ENCODE measurements at places on chromosomes 16 and 17. TPM values are rescaled to one million over a fixed set of nuclear protein-coding genes. Genes with fewer than 3 reads are reported as not detected.

DNA sequence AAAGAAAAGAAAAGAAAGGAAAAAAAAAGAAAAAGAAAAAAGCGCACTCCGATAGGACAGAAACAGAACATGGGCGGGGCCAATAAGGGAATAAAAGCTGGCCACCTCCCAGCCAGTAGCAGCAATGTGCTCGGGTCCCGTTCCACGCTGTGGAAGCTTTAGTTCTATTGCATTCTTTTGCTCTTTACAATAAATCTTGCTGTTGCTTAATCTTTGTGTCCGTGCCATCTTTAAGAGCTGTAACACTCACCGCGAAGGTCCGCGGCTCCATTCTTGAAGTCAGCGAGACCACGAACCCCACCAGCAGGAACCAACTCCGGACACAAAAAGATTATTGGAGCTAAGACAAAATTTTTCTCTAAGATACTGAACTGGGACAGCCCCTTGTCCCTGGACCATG, 3.1 kb upstream of the ARL5C start:
- peaks cover 33% of the 10 kb centered on the region for H3K27me3 ChIP-seq
- peak overlapping the region; percentile 13 for H3K27ac ChIP-seq
- H3K4me3 ChIP-seq, result no peak overlapping the region
- peaks cover 9% of the 10 kb centered on the region for H3K4me1 ChIP-seq
- no peaks in the 10 kb centered on the region for H3K36me3 ChIP-seq

GRCh38 chr16:67803894-67804293, 2.5 kb downstream of the RANBP10 start:
- DNase-seq, result no peak
- peaks cover 13% of the 10 kb centered on the region for H3K4me1 ChIP-seq
- no peaks in the 10 kb centered on the region for H3K27me3 ChIP-seq
- peak overlapping the region; percentile 10 for H3K27ac ChIP-seq

- no peak overlapping the region for H3K27ac ChIP-seq
- no peak overlapping the region for H3K4me3 ChIP-seq
- peaks cover 9% of the 10 kb centered on the region for H3K4me1 ChIP-seq
These were observed 22.9 kb downstream of the ALDH3A2 start for GRCh38 chr17:19671433-19671832.

GRCh38 chr16:88766975-88767374, 18.0 kb downstream of the PIEZO1 start:
- H3K27me3 ChIP-seq, result no peaks in the 10 kb centered on the region
- H3K4me3 ChIP-seq, result no peak overlapping the region
- peaks cover 38% of the 10 kb centered on the region for H3K4me1 ChIP-seq
- H3K36me3 ChIP-seq, result no peaks in the 10 kb centered on the region
- no peak for DNase-seq
- H3K27ac ChIP-seq, result peak overlapping the region; percentile 38

GRCh38 chr17:7191571-7192270, 12.6 kb upstream of the ASGR1 start:
- no peak for DNase-seq
- H3K4me3 ChIP-seq, result no peak overlapping the region
- no peaks in the 10 kb centered on the region for H3K4me1 ChIP-seq
- H3K27ac ChIP-seq, result no peak overlapping the region

GRCh38 chr16:72783716-72784318, 264.1 kb downstream of the ZFHX3 start:
- H3K27me3 ChIP-seq, result no peaks in the 10 kb centered on the region
- peaks cover 11% of the 10 kb centered on the region for H3K36me3 ChIP-seq
- H3K27ac ChIP-seq, result peak overlapping the region; percentile 25

- no peaks in the 10 kb centered on the region for H3K27me3 ChIP-seq
- no peak for DNase-seq
These were observed 8.8 kb upstream of the SUMO2 start for GRCh38 chr17:75191584-75191983.

- no peaks in the 10 kb centered on the region for H3K27me3 ChIP-seq
- H3K27ac ChIP-seq, result no peak overlapping the region
- H3K4me3 ChIP-seq, result no peak overlapping the region
- no peak for DNase-seq
- peaks cover 1% of the 10 kb centered on the region for H3K36me3 ChIP-seq
These were observed 9.1 kb downstream of the MPRIP start for GRCh38 chr17:17051380-17051779.

DNA sequence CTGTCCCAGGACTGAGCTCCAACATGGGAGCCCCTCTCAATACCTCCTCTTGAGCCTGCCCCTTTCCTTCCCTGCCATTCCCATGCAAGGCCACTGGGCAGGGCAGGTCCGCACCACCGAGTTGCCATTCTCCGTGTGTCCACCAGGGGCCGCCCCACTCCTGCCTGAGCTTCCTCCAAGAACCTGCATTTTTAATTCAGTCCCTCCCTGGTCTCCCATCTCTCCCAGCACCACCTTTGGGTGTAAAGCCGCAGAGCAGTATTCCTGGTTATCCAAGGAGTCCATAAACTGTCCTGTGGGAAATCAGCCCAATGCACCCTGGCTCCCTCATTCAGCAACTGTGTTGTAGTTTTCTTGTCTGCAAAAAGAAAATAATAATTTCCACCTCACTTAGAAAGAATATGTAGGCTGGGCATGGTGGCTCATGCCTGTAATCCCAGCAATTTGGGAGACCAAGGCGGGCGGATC, 15.9 kb upstream of the ANKRD40CL start:
- no peak overlapping the region for H3K4me3 ChIP-seq
- H3K36me3 ChIP-seq, result no peaks in the 10 kb centered on the region
- DNase-seq, result peak; percentile 85
- H3K27me3 ChIP-seq, result no peaks in the 10 kb centered on the region
- no peaks in the 10 kb centered on the region for H3K4me1 ChIP-seq

DNA sequence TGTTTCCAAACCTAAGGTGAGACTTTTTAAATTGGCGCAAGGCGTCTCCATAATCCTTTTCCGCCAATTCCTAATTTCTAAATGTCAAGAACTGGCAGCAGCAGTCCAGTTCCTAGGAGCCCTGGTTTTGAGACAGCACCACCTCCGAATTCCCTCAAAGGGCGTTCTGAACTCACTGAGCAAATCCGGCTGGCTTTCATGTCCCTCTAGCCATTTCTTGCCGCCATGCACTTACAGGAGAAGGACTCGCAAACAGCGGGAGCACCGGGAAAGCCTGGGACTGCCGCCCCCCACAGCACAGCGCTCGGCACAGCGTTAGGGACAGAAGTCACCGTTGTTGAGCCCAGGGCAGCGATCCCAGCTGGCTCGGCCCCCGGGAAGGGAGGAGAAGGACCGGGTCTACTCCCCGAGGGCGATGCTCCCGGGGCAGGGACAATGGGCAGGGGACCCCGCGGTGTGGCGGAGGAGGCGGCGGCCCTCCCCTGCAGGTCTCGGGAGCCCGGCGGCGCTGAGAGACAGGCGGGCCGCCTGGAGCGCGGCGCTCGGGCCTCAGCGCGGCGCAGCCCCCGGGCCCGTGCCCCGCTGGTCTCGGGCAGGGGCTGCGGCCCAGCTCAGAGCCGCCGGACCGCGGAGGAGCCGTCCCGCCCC, 545 bp downstream of the ARHGAP17 start:
- peaks cover 3% of the 10 kb centered on the region for H3K36me3 ChIP-seq
- H3K27me3 ChIP-seq, result peaks cover 5% of the 10 kb centered on the region
- H3K4me1 ChIP-seq, result peaks cover 26% of the 10 kb centered on the region
- DNase-seq, result peak; percentile 21
- H3K27ac ChIP-seq, result peak overlapping the region; percentile 99
- H3K4me3 ChIP-seq, result peak overlapping the region; percentile 97

DNA sequence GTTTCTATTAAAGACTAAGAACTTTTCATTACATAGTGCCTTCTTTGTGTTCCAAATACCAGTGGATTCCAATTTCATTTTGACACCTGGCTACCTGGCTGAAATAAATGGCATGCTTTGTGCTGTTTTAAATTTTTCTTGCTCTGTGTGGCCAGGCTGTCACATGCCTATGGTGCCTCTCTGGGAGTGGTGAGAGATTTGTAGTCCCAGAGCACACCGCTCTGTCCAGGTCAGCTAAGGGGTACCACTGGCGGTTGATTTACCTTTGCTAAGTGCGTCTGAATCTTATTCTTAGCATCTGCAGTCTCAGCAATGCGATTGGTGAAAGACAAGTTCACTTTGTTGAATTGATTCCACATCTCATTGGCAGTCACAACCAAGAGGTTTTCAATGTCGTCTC, 29.4 kb downstream of the TEKT3 start:
- H3K4me1 ChIP-seq, result no peaks in the 10 kb centered on the region
- no peaks in the 10 kb centered on the region for H3K27me3 ChIP-seq
- no peak for DNase-seq
- no peaks in the 10 kb centered on the region for H3K36me3 ChIP-seq

GRCh38 chr16:79296491-79296890, 304.0 kb downstream of the MAF start:
- peaks cover 43% of the 10 kb centered on the region for H3K4me1 ChIP-seq
- H3K27me3 ChIP-seq, result no peaks in the 10 kb centered on the region
- H3K36me3 ChIP-seq, result no peaks in the 10 kb centered on the region
- no peak overlapping the region for H3K27ac ChIP-seq
- H3K4me3 ChIP-seq, result no peak overlapping the region

DNA sequence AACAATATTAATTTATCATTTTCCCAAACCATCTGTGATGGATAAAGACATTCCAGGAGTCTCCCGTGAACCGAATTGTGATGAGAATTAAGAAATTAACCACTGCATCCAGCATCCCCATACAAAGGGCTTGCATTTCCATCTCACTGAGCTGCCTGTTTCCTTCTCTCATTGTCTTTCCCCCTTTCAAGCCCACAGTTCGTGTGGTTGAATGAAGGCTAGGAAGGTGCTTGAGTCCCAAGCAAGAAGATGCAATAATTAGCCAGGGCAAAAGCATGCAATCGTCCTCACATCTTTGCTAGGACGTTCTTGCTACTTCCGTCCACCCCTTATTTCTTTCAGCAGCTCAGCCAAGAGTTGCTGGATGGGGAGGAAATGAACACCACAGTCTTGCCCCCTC, 146.1 kb downstream of the NTN1 start:
- peaks cover 73% of the 10 kb centered on the region for H3K27me3 ChIP-seq
- no peak for DNase-seq
- no peak overlapping the region for H3K27ac ChIP-seq
- H3K36me3 ChIP-seq, result no peaks in the 10 kb centered on the region
- H3K4me3 ChIP-seq, result no peak overlapping the region

GRCh38 chr17:58757162-58757613, 1.5 kb downstream of the PPM1E start:
- H3K36me3 ChIP-seq, result no peaks in the 10 kb centered on the region
- H3K4me3 ChIP-seq, result peak overlapping the region; percentile 89
- no peak overlapping the region for H3K27ac ChIP-seq
- H3K4me1 ChIP-seq, result peaks cover 5% of the 10 kb centered on the region

DNA sequence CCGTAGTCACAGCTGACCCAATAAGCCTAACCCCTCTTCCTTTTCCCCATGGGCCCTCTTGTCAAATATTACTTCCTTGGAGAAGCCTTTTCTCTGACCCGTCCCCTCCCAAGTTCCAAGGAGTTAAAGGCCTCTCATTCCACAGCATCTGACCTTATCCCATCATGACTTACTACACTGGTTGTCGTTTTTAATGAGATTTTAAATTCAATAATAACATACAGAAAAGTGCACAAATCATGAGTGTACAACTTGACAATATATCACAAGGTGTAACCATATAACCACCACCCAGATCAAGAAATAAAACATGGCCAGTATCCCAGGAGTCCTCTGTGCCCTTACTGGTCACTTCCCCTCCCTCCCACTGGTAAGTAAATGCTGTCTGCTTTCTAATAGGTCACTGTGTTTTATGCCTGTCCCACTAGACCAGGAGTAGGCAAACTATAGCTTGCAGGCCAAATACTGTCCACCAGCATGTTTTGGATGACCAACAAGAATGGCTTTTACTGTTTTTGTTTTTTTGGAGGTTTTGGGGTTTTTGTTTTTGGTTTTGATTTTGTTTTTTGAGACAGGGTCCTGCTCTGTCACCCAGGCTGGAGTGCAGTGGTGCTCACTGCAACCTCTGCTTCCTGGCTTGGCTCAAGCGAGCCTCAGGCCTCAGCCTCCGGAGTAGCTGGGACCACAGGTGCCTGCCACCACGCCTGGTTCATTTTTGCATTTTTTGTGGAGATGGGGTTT, 1.2 kb upstream of the FDXR start:
- no peak for DNase-seq
- H3K27me3 ChIP-seq, result no peaks in the 10 kb centered on the region
- peak overlapping the region; percentile 90 for H3K4me3 ChIP-seq
- no peaks in the 10 kb centered on the region for H3K36me3 ChIP-seq
- peak overlapping the region; percentile 97 for H3K27ac ChIP-seq

DNA sequence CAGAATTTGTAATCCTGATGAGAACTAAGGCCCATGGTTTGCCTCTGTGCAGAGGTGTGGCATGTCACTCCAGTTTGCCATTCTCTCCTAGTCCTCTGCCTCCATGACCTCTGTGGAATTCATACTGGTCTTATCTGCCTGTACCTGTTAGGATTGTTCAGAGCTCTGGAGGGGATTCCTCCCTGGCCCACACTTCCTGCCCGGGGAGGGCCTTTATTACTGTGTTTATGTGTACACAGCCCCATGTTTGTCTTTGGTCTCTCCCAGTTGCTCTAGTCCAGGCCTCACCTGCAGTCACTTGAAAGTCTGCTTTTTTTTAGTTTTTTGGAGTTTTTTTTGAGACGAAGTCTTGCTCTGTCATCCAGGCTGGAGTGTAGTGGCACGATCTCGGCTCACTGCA, 36.4 kb downstream of the RHBDL3 start:
- H3K36me3 ChIP-seq, result no peaks in the 10 kb centered on the region
- H3K4me1 ChIP-seq, result peaks cover 32% of the 10 kb centered on the region
- no peak for DNase-seq
- no peak overlapping the region for H3K27ac ChIP-seq

- no peak overlapping the region for H3K4me3 ChIP-seq
- peaks cover 33% of the 10 kb centered on the region for H3K27me3 ChIP-seq
- no peak for DNase-seq
- no peak overlapping the region for H3K27ac ChIP-seq
These were observed 32.7 kb upstream of the AXIN2 start for GRCh38 chr17:65593855-65594845.

DNA sequence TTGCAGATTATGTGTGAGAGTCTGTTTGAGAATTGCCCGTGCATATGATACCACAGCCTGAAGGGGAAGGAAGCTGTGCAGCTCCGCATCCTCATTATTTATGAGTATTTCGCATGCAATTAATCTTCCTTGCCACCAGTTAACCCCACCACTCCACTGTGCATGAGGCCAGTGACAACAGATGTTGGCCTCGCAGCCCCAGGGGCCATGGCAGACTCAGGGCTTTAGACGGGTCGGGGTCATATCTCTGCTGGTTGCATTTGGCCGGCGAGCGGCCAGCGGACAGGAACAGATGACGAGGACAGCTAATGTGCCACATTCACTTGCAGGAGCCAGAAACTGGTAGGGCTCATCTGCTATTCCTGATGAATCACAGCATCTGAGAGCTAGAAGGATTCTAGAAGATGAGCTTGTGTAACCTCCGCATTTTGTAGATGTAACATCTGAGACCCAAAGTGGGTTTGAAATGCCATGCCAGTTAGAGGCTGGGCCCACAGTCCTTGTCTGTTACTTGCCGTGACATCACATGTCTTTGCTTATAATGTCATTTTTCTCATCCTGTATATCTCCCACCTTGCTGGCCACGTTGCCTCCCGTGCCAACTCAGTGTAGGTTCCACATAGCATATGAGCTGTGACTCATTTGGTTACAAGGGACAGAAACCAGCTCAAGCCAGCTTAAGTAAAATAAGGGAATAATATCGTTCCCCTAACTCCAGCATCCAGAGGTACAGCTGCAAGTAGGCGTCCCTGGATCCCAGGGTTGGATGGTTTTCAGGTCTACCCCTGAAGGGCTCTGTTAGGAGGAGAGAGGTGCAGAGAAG, 137.2 kb downstream of the SNX29 start:
- no peaks in the 10 kb centered on the region for H3K27me3 ChIP-seq
- no peak overlapping the region for H3K27ac ChIP-seq
- DNase-seq, result no peak
- H3K4me1 ChIP-seq, result no peaks in the 10 kb centered on the region
- no peak overlapping the region for H3K4me3 ChIP-seq

The RHBDF1 gene
- total RNA-seq, result 58.2 TPM

The E4F1 gene
- total RNA-seq, result 30.9 TPM

The MT1F gene
- total RNA-seq, result 6.3 TPM

The SKAP1 gene
- total RNA-seq, result 1.0 TPM

The LPCAT2 gene
- 5.1 TPM for total RNA-seq

The VKORC1 gene
- total RNA-seq, result 51.0 TPM

The KIF19 gene
- 1.7 TPM for total RNA-seq

The TTYH2 gene
- 1.1 TPM for total RNA-seq
